Uterus (tissue), 4 donors: ENCODE measurements at places on chromosomes 12 and 14. TPM values are rescaled to one million over a fixed set of nuclear protein-coding genes. Genes with fewer than 3 reads are reported as not detected.

Gene RIMBP2
- total RNA-seq = 8.2 TPM

Gene TAS2R9
- total RNA-seq = not detected

Gene MORN3
- 1.9 TPM for total RNA-seq

Gene CATSPERB
- total RNA-seq = 0.29 TPM

Gene RPL10L
- total RNA-seq = not detected

Gene CAPZA3
- not detected for total RNA-seq

Gene P2RX7
- 2.6 TPM for total RNA-seq

Gene MANSC4
- not detected for total RNA-seq

Gene NPC2
- 261 TPM for total RNA-seq

Gene DBX2
- not detected for total RNA-seq

Gene MYO1A
- not detected for total RNA-seq

Gene CRIP2
- 145 TPM for total RNA-seq

Gene RNU4-1
- under 0.01 TPM for total RNA-seq

Gene COA8
- 31.6 TPM for total RNA-seq

Gene ARF6
- 46.3 TPM for total RNA-seq

Gene ASCL1
- not detected for total RNA-seq

Gene INSM2
- 0.07 TPM for total RNA-seq

- DNase-seq = no peak
Measured at GRCh38 chr12:32549675-32550079, 129.4 kb upstream of the DNM1L start.

GRCh38 chr14:75132382-75133086, 5.7 kb upstream of the NEK9 start:
- peak; percentile 69 for DNase-seq

- DNase-seq = no peak
Measured at GRCh38 chr12:67928621-67929383, 60.4 kb upstream of the IFNG-AS1 start.

DNA sequence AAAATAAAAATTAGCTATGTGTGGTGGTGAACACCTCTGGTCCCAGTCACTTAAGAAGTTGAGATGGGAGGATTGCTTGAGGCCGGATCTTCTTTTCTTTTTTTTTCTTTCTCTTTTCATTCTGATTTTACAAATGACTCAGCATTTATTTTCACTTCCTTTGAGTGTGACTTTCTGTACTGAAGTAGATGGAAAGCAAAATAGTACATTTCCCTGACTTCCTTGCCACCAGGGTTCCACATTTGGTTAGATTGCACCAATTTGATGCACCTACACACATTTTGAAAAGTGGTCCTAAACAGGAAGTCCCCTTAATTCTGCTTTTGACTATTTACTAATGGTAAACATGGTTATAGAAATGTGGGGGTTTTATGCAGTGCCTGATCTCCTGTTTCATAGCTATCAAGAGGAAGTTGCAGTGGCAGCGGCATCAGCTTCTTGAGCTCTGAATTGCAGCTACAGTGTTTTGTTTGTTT, 13.0 kb upstream of the LEMD3 start:
- DNase-seq = no peak

DNA sequence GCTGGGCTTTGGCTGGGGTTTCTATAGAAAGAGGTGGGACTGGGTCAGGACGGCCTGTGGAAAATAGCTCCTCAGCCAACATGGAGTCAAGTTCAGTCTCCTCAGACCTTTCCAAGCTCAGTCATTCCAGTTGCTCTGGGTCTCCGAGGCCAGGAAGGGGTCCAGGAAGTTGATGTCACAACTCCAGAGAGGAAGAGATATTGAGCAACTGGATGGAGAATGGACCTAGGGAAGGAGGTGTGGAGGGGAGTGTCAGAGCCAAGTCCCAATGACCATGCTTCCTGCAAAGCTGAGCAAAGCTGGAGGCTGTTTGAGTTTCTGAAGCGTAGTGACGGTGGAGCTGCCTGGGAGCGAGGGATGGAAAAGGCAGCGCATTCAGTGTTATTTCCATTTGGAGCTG, 86.1 kb downstream of the SLC24A4 start:
- DNase-seq = no peak

- no peak for DNase-seq
Measured at GRCh38 chr12:2144951-2145350, 92.2 kb downstream of the CACNA1C start.

DNA sequence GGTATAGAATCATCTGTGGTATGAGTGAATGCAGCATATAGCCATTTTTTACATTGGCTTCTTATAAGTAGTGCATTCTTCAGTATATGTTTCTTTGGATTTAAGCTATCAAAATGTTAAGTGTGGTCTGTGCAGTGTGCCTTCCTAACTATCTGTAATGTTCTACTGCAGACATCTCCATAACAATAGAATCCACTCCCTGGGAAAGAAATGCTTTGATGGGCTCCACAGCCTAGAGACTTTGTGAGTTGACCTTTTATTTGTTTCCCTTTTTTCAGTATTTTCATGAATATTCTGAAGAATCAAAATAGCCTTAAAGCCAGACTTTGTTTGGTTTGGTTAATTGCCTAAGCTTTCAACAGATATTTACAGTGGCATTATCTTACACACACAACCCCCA, 107.2 kb downstream of the ZFC3H1 start:
- no peak for DNase-seq

DNA sequence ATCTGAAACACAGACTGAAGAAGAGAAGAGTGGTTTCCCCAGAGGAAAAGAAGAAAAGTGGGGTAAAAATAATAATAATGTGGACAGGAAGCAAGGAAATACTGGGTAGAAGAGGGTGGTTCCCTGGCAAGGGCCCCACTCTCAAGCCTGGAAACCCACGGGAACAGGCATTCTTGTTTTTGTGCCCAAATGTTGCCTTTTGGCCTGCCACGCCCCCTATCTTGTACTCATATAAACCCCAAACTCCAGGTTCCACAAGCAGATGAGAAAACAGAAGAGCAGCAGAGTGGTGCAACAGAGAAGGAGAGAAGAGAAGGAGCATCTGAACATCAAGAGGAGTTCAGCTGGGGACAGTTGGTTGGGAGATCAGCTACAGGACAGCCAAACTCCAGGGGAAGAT, 51.2 kb downstream of the NDUFA12 start:
- DNase-seq = no peak

- no peak for DNase-seq
Measured at GRCh38 chr12:42790761-42791151, 201.2 kb upstream of the PRICKLE1 start.

DNA sequence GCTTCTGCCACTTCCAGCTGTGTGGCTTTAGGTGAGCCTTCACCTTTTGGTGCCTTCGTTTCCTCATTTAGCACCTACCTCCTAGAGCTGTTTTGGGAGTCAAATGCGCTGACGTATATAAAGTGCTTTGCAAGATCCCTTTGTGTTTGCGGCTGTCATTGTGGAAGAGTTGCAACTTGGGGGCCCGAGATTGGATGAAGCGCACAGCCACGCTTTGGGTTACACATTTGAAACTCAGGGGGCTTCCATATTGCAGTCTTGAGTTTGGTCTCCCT, 636 bp upstream of the ARL6IP4 start:
- no peak for DNase-seq

DNA sequence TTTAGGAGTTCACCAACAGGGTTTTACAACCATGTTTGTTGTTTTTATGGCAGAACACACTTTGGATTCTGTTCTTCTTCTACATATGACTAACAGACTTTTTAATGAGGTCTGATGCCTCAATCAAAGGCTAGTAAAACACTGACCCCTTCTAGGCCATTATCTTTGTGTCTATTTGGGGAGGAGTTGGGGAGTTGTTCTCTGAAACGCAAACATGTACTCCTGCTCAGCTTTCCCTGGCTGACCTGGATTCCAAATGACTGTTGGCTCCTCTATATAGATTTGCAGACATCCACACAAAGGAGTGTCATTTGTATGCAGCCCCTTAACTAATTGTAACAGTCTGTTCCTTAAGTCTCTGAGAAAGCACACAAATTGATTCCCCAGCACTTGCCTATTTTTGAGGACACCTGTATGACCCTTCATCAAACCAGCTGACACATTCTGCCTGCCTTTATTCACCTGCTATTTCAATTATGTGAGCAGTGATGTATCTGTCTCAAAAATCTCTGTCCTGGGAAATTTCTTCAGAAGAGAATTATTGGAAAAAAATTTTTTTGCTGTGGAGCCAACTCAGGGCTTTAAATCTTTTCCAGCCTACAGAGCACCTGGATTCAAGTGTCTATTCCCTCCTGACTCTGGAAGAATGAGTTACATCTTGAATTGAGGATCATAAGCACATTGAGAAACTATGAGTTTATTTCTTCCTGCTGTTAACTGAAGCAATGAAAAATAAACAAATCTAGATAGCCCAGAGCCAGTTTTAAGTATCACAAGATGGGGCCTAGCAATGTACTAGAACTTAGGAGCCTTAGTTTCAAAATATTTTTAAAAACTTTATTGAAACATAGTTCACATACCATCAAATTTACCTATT, 417.2 kb downstream of the RAD51B start:
- no peak for DNase-seq

- DNase-seq = no peak
Measured at GRCh38 chr12:30755395-30755762, 628 bp upstream of the CAPRIN2 start.

- no peak for DNase-seq
Measured at GRCh38 chr14:100015251-100015655, 50.0 kb upstream of the EVL start.

DNA sequence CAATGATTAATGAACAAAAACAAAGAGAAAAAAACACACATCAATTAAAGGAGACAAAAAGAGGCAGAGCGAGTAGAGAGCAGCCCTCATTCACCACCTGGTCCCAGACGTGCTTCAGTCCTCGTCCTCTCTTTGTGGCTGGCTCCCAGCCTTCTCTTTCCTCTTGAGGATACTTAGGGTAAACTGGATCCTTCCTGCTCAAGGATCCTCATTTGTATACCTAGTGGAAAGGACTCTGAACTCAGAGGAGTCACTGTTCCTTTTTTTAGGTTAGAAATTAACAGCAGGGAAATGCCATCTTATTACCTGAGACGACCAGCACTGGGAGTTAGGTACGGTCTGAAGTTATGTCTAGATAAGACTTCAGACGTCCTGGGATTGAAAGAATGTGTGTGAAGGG, 9.7 kb downstream of the MLEC start:
- DNase-seq = no peak

DNA sequence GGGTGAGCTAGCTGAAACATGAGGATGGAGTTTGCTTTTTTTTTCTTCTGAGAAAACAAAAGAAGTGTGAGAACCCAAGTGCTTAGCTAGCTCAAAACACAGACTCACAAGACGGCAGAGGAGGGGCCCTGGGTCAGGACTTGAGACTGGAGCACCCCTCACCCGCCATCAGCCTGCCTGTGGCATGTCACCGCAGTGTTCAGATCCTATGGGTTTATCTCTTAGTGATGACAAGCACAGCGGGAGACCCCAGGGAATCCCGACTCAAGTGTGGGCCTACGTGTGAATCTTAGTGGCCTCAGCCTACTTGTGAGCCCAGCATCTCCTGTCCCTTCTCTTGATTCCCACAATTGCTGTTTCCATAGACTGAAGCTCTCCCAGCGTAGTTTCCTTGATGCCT, 22.9 kb downstream of the DYRK4 start:
- DNase-seq = no peak

DNA sequence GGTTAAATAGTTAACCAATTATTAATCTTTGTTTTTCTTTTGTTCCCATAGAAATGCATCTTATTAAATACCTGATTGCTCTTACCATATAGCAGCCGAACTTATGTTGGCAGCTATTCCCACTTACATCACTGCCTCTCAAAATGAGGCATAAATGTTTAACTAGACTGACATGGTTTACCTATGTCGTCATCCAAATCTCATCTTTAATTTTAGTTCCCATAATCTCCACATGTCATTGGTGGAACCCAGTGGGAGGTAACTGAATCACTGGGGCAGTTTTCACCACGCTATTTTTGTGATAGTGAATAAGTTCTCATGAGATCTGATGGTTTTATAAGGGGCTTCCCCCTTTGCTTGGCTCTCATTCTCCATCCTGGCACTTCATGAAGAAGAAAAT, 499.2 kb upstream of the ATP2B1 start:
- no peak for DNase-seq

DNA sequence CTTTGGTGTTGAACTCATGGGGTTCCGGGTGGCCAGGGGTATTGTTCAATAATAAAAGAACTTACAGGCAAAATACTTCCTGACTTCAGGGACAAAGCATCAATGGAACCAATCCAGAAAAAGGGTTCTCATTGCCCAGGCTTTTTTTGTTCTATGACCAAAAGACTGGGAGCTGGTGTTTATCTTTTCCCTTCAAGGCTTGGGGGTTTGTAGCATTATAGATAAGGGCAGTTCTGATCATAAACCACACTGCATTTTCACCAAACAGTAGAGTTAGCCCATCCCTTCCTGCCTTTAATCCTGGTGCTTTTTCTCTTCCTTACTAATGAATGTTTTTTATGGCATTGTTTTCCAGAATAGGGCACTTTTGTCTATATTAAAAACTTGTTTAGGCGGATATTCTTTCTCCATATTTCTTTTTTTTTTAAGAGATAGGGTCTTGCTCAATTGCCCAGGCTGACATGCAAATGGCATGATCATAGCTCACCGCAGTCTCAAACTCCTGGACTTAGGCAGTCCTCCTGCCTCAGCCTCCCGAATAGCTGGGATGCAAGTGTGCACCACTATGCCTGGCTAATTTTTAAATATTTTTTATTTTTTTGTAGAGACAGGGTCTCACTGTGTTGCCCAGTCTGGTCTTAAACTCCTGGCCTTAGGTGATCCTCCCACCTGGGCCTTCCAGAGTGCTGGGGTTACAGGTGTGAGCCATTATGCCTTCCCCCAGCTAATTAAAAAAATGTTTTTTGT, 9.7 kb downstream of the FUT8 start:
- DNase-seq = no peak

DNA sequence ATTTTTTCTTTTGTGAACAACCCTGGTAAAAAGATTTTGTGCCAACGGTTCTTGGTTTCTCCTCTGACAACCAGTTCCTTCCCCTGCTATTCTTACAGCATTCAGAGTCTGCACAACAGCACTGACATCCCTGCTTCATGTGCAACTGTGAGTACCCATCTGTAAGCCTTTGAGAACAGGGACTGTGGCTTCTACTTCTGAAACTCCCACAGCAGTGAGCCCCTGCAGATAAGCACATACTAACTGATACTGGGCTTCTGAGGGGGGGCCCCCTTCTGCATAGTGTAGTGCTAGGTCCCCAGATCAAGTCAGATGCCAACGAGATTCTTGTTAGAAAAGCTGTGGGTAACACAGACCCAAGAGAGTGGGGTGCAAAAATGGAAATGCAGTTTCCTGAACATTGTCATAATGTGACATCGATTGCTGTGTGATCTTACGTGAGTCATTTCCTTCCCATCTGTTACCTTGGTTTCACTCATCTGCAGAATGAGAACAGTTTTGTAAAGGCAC, 11.1 kb upstream of the NINJ2 start:
- no peak for DNase-seq
